Activated CD4-positive, alpha-beta memory T cell treated with anti-CD3 and anti-CD28 coated beads for 36 hours (primary cell): ENCODE measurements at places on chromosomes 4 and X. TPM values are rescaled to one million over a fixed set of nuclear protein-coding genes. Genes with fewer than 3 reads are reported as not detected.

DNA sequence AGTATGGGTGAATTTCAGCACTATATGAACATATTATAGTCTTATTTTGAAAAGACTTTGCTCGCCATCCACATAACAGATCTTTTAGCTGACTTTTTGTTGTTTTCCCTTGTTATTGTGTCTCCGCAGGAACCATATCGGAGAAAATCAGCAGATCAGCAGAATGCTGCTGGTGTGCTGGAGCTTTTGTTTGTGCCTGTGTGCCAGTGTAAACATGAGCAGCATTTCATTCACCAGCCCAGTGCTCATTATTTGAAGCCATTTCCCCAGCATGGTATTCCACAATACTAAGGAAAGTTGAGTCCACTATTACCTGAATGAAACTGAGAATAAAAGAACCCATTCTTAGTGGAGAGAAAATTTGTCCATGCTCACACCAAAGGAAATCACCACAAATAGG, 261.8 kb upstream of the ARX start:
- DNase-seq, result no peak

GRCh38 chrX:147565237-147565636, 346.5 kb upstream of the FMR1 start:
- DNase-seq, result no peak

DNA sequence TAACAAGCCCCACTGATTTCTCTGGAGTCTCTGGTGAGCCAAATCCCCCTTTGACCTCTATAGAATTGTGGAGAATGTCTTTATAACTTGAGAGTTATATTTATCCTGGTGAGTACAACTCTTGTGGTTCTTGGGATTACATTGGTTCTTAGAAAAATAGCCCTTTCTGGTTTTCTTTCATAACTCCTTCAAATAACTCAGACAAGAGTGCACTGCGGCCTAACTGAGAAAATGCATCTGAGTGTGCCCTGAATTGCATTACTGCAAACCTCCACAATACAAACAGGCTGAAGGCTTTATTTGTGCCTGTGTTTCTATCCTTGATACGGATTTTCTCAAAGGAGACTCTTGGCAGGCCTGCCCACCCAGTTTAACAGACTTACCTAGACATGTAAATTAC, 2.7 kb downstream of the BEX3 start:
- DNase-seq, result no peak

GRCh38 chrX:26922278-26922677, 540.9 kb downstream of the PPP4R3C start:
- DNase-seq, result no peak

DNA sequence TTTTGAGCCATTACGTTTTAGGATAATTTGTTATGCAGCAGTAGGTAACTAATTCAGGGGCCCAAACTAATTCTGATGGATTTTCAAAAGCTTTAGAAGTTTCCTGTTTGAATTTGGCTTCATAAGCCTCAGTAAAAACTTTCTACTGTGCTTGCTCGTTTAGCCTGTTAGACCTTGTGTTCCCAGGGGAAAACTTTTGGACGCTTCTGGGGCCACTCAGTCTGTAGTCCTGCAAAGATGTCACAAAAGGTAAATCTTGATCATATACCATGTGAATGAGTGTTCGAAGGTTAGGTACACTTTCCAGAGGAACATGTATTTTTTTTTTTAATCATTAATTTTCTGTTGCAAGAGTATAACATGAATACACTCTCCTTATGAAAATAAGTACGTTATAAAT, 70.7 kb downstream of the SUPT20HL2 start:
- no peak for DNase-seq

ANAPC4 gene
- 26.1 TPM for total RNA-seq

TNMD gene
- total RNA-seq, result not detected

TCEAL6 gene
- total RNA-seq, result not detected

NPY2R gene
- not detected for total RNA-seq
